ENCODE measurements at places on chromosomes 13 and 19.

DNA sequence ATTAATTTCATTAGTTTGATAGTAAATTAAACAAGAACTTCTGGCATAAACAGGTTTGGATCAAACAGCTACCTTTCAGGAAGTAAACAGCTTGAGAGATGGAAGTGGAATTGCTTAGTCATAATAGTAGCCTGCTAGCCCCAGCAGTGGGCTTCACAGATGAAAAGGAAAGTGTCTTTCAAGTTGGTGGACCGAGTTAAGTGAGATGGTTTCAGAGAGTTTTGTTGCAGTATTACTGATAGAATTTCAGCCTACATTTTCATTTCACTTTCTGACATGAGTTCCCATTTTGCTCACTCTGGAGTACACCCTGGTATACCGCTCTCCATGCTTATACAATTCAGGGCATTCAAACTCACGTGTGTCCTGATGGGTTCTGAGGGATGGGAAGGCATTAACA, 2.0 kb upstream of the PTOV1 start:
- no peak for DNase-seq

DNA sequence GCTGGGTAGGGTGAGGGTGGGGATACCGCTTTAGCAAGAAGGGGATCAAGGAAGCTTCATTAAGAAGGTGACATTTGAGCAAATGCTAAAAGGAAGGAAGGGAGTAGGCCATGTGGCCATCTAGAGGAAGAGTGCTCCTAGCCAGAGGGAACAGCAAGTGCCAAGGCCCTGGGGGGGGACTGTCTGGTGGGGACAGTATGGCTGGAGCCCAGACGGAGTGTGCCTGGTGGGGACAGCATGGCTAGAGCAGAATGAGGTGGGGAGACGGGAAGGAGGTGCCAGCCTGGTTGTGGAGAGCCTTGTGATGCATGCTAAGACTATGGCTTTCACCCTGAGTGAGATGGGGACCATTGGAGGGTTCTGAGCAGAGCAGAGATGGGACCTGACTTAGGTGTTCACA, 2.1 kb upstream of the TGFB1 start:
- DNase-seq: no peak

- DNase-seq: no peak
Measured at GRCh38 chr13:113783200-113783881, 24.3 kb downstream of the TMEM255B start.

DNA sequence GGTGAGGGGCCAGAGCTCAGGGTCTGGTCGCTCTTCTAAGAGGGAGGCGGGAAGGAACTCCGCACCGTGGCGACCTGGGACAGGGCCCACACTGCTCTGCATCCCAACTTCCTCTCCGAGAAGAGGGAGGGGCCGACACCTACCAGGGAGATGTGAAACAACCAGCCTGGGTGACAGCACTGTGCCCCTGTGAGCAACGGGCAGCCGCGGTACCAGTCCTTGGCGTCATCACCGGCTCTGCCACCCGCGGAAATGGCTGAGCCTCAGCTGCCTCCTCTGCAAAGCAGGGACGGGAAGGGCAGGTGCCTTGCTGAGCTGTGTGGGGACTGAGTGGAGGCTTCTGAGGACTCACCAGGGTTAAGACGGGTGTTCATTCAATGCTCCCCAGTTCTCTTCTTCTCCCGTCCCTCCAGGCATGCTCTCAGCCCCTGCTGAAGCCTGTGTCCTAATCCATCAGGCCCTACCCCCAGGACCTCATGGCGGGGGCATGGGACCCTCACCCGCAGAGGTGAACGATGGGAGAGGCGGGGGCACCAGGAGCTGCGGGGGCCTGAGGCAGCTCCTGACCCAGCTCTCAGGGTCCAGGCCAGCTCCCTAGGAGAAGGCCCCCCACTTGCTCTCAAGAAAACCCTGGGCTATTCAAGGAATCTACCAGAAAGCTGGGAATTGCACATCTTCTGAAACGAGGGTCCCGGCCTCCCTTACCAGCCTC, 9.3 kb downstream of the ZNF787 start:
- DNase-seq: no peak

DNA sequence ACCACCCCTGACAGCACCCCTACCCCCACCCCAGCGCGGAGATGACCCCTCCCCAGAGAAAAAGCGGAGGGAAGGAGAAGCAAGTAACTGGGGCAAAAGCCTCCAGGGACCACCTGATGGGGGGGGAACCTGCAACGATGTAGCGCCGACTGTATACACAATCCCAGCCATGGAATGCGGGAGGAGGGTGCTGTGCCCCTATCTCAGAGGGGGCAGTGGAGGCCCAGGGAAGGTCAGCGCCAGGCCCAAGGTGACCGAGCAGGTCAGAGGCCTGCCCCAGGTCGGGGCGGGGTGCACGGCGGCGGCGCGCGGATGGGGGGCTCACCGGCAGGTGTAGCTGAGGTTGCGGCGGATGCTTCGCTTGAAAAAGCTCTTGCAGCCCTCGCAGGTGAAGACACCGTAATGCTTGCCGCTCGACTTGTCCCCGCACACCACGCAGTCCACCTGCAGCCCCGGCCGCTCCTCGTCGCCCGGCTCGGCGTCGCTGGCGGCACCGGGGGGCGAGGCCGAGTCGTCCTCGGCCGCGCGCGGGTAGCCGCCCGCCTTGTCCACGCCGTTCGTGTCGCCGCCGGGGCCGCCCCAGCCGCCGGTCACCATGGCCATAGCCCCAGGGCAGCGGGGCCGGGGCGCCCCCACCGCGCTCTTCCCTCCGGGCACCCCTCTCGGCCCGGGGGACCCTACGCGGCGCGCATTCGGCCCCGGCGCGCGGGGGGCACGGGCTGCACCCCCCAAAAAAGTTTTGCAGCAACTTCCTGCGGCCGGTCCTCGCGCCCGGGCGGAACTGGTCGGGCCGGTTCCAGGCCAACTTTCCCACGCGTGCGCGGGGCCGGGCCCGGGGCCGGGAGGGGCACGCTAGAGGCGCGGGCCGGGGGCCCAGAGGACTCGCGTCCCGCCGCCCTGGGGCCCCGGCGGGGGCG, 843 bp downstream of the NR2F6 start:
- no peak for DNase-seq

DNA sequence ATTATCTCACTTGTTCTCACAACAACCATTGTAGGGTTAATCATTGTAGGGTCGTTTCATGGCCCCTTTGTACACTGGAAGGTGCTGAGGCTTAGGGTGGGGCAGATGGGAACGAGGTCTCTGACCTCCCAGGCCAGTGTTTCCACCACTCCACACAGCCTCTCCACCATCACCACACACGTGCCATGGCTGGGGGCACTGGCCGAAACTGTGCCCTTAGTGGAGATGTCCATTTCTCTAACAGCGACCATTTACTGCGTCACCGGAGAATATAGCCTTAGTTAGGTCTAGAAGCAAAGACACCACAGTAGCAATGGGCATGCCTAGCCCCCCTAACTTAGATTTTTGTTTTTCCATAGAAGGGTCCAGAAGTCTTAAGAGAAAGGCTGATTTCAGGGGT, 36.5 kb downstream of the COL4A1 start:
- DNase-seq: no peak

GRCh38 chr19:45455707-45456499, 11.9 kb upstream of the FOSB start:
- no peak for DNase-seq

DNA sequence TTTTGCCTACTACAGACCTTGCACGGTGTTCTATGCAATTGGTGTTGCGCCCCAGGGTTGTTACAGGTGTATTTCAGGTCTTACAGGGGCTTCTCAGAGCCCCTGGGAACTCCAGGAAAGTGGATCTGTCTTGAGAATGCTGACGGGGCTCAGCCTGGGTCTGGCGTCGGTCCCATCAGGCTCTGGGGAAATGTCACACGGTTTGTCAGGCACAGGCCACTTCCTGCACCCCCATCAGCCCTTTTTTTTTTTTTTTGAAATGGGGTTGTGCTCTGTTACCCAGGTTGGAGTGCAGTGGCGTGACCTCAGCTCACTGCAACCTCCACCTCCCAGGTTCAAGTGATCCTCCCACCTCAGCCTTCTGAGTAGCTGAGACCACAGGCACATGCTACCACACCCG, 13.2 kb downstream of the CLEC4G start:
- no peak for DNase-seq

GRCh38 chr13:43061496-43062280, 38.3 kb downstream of the DNAJC15 start:
- DNase-seq: no peak

DNA sequence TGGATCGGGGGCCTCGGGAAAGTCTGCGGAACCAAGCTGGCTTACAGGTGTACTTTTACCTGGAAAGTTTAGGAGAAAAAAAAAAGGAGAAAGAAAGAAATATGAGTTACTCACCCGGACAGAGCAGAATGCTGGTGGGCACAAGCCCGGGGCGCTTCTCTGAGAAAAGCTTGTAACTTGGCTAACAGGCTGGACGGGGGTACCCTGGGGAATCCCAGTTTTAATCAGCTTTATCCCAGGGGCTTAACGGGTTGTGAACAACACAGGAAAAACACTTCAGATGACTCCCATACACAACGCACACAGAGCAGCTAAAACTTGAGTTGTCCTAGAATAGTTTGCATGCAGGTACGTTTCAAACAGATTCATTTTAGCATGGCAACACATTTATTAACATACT, 37.3 kb downstream of the KLF2 start:
- no peak for DNase-seq

DNA sequence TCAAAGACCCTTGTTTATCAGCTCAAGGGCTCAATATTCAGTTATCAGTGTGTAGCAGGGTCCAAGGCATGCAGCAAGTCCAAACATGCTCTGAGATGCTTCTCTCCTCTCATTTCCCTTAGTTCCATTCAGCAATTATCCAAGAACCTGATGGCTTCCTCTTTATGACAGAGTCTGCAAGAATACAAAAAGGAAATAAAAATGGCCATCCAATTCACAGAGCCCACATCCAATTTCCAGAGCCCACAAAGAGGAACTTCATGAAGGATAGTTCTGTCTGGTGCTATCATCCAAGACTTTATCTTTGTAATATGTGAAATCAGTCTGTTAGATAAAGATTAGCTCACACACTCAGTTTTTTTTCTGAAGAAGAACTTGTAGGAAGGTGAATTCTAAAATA, 217.2 kb downstream of the LACC1 start:
- DNase-seq: no peak

DNA sequence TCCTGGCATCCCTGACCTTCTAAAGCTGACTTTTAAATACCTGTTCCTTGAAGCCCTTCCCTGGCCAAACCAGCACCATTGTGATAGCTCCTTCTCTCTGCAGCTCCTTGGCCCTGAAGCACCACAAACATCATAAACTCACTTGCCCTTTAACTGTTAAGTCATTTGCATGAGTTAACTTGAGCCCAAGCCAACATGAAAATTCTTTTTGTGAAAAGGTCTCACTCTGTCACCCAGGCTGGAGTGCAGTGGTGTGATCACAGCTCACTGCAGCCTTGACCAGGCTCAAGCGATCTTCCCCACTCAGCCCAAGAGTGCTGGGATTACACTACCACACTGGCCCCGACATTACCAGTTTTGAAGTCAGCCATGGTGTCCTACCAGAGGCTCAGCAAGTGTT, 87.8 kb downstream of the ZIC5 start:
- no peak for DNase-seq

DNA sequence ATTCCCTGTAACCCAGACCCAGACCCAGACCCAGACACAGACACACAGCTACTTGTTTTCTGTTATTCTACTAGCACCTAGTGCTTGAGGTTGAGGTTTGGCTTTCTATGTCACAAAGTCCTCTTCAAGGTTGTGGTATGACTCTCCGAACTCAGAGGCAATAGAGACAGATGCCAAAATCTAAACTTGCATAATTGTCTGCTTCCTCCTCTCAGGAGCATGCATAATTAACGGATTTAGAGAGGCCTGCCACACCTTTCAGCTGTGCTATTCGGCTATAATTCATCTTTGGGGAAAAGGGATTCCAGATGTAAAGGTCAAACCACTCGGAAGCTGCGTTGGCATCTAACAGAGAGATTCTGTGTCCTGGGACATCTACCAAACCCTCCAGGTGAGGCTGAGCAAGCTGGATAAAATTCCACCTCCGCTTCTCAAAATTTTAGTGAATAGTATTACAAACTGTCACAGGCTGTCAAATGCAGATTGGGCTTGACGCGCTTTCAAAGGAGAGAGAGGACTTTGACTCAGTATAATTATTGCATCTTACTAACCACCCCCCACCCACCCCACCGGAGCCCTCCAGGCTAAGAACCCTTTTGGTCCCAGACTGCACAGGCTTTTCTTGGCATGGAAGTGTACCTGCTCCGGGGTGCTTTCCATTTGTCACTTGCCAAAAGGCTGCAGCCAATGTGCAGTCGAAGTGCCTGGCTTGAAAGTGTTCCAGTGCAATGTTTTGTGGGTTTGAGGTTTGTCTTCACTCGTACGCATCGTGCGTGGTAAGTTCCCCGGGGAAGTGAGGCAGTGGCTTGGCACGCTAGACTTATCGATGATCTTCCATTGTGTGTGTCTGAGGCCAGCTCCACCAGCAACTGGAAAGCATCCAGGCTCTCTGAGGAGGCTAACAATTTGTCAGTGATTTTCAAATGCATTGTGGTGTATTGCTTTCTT, 194.1 kb downstream of the TDRD3 start:
- no peak for DNase-seq

GRCh38 chr19:21483589-21484170, 21.7 kb upstream of the ZNF429 start:
- DNase-seq: peak; percentile 44

DNA sequence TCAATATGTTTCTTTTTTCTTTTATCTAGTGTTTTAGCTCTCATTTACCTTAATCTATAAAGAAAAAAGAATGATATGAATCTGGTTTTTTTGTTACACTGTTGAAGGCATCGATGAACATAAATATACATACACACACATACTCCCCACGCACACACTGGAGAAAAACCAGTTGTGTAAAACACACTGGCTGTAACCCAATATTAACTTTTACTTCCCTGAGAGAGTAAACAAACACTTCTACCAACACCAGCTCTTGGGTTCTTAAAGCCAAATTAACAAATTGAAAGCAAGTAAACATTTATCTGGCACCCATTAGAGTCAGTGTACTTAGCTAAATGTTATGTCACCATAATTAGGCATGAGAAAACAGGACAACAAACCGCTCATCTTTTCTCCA, 145.7 kb downstream of the ABCC4 start:
- no peak for DNase-seq

GRCh38 chr19:28532765-28533341, 680.1 kb downstream of the UQCRFS1 start:
- DNase-seq: no peak

- DNase-seq: no peak
Measured at GRCh38 chr19:32469795-32470194, 64.2 kb downstream of the DPY19L3 start.
